ENCODE measurements at places on chromosomes 7 and 10.

DNA sequence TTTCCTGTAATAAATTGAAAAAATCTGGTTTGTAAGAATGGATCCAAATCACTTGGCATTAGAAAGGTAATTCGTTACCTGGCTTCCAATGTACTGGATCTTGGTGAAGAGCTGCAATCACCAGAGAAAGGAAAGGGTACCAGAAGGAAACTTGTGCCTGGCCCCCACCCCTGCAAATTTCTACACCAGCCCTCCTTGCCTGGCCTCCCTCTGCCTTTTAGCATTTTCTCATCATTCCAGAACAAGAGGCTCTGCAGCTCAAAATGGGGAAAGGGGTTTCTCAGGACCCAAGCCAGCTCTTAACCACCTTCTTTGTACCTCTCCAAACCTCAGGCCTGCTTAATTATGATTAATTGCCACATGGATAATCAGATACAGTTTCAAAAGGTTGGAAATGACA lies 612.8 kb upstream of the MGMT start:
- no peak for DNase-seq

DNA sequence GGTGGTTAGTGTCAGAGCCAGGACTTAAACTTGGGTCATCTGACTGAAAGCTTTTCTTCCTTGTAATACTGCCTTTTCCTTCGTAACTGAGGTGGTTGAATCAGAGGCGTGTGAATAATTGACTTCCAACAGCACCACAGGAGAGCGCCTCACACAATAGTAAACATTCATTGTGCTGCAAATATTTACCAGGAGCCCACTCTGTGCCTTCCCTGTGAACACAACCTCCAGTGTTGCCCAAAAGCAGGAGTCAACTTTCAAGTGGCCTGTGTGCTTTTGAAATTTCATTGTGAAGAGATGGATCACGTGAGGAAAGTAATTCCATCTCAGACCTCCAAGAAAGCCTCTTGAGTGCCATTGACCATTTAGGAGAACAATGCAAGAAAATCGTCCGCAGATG lies 60.2 kb downstream of the ADRA2A start:
- no peak for DNase-seq

DNA sequence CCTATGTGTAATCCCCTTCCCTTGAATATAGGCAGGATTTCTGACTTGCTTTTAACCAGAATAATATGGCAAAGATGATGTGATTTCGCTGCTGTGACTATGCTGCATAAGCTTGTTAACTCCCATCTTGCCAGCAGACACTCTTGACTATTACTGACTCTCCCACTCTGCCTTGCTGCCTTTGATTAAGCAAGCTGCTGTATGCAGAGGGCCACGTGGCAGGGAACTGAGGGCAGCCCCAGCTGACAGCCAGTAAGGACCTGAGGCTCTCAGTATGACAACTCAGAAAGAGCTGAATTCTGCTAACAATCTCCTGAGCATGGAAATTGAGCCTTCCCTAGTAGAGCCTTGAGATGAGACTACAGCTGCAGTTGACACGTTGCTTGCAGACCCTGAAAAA lies 279.4 kb upstream of the CACNA2D1 start:
- no peak for DNase-seq

DNA sequence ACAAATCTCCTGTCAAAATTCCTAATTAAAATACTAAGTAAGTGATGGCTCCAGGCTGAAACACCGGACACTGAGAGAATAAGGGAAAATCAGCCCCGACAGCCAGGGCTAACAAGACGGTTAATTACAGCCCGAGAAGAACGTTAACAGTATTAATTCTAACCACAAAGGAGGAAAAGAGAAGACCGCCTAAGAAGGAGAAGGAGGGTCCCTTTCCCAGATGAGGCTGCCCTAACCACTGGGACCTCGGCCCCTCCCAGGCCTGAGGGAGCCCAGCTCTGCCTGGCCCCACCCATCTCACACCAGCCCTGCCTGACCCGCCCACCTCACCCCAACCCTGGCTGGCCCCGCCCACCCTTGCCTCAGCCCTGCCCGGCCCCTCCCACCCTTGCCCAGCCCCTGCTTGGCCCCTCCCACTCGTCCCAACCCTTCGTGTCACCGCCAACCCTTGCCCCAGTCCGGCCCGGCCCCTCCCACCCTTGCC lies 51.3 kb downstream of the PWWP2B start:
- no peak for DNase-seq

DNA sequence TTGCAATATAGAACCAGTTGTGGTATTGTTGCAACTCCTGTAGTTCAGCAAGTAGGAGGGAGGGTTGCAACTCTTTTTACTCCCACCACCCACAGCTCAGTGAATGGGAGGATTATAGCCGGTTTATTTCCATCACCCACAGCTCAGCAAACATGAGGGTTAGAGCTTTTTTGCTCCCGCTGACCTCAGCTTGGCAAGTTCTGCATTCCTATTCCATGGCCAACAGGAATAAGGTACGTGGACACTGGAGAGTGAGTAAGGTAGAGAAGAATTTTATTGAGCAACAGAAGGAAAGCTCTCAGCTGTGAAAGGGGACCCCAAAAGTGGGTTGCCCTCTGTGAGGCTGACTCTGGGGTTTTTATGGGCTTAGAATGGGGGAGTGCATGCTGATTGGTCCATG lies 167.1 kb upstream of the SMIM30 start:
- DNase-seq: no peak

DNA sequence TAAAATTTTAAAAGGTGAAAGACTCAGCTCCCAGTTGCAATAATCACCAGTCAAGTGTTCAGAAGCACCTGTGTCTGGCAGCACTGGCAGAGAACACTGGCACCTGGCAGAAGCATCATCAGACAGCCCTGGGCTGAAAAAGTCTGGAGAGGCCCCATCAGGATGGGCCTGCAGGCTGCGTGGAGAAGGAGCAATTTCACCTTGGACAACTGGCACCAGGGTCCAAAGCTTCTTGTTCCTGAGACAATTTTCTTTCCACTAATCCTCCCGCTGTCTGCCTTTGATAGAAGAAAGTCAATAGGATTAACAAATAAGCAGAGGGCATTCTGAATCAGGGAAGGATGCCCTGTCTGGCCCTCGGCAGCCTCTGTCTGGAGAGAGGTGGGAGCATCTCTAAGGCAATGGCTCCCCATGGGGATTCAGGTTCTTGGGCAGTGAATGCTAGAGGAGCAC lies 6.5 kb downstream of the COBL start:
- DNase-seq: no peak

DNA sequence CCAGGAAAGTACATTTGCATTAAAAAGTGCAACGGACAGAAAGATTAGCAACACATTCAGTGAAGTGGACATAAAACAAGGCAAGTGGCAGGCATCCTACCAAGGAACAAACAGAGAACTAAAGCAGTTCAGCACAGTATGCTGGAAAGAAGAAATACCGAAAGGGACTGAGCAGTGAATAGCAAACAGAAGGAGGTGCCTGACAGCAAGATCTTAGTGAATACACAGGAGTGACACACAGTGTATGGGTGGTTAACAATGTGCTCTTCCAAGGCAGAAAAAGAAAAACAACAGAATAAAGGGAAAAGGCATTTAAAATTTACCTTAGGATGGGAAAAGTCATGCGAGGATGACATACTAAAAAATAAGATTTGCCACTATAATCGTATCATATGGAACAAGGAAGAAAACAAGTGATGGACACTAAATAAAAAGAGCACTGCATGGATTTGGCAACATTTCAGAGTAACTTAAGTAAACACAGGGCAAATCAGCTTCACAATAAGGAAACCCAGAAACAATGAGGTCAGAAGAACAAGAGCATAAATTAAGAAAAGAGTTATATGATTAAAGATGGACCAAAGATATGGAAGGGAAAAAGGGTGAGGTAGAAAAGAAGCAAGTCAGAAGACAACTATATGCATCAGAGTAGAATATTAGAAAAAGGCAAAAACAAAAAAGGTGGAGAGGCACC lies 29.5 kb downstream of the MEST start:
- no peak for DNase-seq

DNA sequence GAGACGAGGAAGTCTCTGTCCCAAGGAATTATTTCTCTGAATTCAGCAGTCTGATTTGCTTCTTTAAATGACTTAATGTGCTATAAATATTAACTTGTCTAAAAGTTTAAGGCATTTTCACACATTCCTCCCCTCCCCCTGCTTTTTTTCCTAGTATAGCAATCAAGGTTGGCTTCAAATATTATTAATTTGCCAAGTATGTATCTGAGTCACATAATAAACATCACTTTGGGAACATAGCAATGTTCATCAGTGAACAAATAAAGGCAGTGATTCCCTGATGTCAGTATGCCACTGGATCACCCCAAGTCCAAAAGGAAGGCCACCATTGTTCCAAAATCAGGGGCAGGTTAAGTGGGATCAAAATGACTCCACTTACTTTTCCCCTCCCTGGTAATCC lies 40.5 kb downstream of the PDE6C start:
- DNase-seq: no peak

DNA sequence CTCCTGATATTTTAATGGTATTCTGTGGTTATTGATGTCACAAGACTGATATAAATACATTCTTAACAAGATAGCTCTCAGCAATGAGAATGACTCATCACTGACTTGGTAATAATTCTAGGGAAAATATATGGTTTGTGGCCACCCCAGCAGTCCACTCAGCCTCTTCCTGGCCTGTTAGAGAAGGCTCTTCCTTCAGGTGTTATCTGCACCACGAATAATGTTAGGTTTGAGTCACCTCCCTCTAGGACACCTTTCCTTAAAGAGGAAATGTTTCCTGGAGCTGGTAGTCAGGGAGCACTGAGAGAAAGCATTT lies 163.3 kb downstream of the SVIL start:
- DNase-seq: no peak

GRCh38 chr7:91630581-91631380 lies 249.7 kb downstream of the MTERF1 start:
- no peak for DNase-seq

DNA sequence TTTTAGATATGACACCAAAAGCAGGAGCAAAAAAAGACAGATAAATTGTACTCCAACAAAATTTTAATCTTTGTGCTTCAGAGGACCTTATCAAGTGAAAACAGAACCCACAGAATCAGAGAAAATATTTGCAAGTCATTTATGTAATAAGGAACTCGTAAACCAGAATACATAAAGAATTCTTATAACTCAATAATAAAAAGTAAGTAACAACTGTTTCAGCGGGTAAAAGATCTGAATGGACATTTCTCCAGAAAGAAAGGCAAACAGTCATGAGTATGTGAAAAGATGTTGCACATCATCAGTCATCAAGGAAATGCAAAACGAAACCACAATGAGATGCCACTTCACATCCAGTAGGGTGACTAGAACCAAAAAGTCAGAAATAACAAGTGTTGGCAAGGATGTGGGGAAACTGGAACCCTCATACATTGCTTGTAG lies 167.7 kb upstream of the KCTD7 start:
- no peak for DNase-seq

- DNase-seq: no peak
Measured at GRCh38 chr7:41886262-41886900, 183.5 kb upstream of the INHBA start.

- DNase-seq: no peak
Measured at GRCh38 chr10:129467359-129468064, 471 bp downstream of the MGMT start.

- no peak for DNase-seq
Measured at GRCh38 chr7:112446431-112446830, 3.8 kb upstream of the IFRD1 start.

- DNase-seq: no peak
Measured at GRCh38 chr10:72049969-72050781, 38.2 kb downstream of the SPOCK2 start.

DNA sequence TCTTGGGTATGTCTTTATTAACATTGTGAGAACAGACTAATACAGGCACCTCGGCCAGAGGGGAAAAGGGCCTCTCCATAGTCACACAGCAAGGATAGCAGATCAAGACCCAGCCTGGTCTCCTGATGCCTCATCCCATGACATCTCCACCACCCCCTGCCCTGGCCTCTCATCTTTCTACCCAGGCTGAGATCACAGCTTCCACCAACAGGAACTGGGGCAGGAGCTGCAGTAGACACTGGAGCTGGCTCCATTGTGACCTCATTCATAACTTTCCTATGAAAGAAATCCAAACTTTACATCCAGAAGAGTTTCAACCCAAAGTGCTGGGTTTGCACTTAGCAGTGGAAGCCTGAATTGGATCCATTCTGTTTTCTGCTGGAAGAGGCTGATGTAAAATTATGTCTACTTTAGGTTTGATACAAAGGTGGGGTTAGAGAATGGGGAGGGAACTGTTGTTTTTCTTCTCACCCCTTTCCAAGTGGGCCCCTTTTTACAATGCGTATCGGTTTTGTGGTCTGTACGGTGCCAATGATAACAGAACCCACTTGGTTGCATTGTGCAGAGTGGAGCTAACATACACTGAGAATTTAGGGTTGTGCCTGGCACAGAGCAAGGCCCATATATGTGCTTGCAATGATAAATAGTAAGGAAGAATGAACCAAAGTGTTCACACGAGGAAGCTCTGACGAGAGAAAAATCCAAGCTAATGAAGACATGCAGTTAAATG lies 28.6 kb upstream of the INSIG1 start:
- DNase-seq: no peak

DNA sequence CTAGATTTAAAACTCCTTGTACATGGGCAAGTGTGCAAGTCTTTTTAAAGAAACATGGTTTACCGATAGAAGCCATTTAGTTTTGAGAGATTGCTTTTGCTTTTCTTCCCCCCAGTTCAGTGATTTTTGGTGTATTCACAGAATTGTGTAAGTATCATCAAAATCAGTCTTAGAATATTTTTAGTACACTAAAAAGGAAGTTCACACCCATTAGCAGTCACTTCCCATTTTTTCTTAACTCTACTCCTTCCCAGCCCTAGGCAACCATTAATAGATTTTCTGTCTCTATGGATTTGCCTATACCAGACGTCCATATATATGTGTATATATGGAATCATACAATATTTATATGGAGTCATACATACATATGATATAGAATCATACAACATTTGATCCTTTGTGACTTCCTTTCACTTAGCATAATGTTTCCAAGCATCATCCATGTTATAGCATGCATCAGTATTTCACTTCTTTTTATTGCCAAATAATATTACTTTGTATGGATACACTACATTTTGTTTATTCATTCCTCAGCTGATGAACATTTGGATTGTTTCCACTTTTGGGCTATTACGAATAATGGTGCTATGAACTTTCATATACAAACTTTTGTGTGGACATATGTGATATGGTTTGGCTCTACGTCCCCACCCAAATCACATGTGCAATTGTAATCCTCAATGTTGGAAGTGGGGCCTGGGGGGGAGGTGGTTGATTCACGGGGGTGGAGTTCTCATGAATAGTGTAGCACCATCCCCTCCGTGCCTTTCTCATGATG lies 16.5 kb upstream of the ARL4A start:
- DNase-seq: no peak

GRCh38 chr7:156055206-156055822 lies 243.1 kb upstream of the SHH start:
- DNase-seq: no peak

GRCh38 chr10:114849674-114850073 lies 28.1 kb downstream of the FHIP2A start:
- no peak for DNase-seq

All from activated T-helper 1 cell treated with anti-CD3 and anti-CD28 coated beads, Interleukin-2, amount 50 U/mL, for 16 hours (primary cell).